ENCODE measurements at places on chromosomes 7 and 10. TPM values are rescaled to one million over a fixed set of nuclear protein-coding genes. Genes with fewer than 3 reads are reported as not detected.

The IGF2BP3 gene
- total RNA-seq: 17.7 TPM

The TRIM8 gene
- 199 TPM for total RNA-seq

The CPN1 gene
- not detected for total RNA-seq

The DNMBP gene
- 27.9 TPM for total RNA-seq

The FGFBP3 gene
- total RNA-seq: not detected

The ASZ1 gene
- not detected for total RNA-seq

Data from cardiac ventricle fibroblast (primary cell).